ENCODE measurements at places on chromosomes 6 and 20.

GRCh38 chr6:124573953-124574352, 388.3 kb upstream of the RNF217 start:
- no peak for DNase-seq

DNA sequence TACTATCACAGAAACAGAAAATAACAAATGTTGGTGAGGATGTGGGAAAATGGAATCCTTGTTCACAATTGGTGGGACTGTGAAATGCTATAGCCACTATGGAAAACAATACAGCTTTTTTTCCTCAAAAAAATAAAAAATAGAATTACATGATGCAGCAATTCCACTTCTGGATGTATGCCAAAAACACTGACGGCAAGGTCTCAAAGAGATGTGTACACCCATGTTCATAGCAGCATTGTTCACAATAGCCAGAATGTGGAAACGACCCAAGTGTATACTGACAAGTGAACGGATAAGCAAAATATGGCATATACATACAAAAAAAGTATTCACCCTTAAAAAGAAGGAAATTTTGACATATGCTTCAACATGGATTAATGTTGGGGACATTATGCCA, 213.4 kb downstream of the KHDC1L start:
- no peak for DNase-seq

DNA sequence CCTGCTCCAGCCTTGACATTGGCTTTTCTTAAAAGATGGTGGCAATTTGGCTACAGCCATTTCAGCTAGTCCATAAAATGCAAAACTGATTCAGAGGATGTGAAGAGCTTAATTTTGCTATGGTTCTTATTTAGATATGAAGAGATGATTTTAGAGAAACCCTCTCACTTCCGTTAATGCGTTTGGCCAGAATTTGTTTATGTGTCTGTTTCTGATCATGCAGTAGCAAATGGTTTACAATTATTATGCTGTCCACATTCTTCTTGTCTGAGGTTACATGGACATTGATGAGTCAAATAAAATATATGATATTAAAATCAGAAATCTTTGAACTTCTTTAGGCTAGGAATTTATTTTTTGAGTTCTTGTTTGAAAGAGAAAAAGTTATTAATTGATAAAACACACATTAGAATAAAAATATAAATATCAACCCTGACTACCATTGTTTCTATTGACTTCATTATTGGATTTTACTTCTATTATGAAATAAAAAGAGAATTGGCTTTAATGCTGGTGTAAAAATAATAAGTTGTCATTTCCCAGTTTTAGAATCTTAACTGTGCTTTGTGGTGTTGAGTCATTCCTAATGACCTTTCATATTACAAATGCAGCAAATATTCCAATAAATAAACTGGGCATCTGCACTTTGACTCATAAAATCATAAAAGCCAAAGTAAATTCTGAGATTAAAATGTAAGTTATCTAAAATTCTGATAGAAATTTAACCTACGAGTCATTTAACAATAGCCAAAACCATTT, 1286.0 kb upstream of the GJE1 start:
- no peak for DNase-seq

- DNase-seq = no peak
Measured at GRCh38 chr6:93792746-93793145, 373.4 kb upstream of the EPHA7 start.

GRCh38 chr20:42609618-42610017, 580.1 kb downstream of the PTPRT start:
- no peak for DNase-seq

DNA sequence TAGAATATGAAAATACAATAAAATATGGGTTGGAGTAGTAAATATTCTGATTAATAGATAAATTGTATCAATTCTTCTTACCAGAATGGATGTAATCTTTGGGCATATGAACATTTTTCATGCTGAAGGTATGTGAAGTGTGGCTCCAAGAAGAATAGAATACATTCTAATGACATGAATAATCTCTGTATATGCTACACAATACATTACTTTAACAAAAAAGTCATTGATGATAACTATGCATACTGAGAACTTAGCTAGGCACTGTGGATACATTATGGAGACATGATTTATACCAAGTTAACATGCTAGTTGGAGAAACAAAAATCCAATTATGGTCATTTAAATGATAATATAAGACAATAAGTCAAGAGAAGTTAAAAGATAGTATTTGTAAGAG, 62.7 kb upstream of the HDAC2 start:
- no peak for DNase-seq

DNA sequence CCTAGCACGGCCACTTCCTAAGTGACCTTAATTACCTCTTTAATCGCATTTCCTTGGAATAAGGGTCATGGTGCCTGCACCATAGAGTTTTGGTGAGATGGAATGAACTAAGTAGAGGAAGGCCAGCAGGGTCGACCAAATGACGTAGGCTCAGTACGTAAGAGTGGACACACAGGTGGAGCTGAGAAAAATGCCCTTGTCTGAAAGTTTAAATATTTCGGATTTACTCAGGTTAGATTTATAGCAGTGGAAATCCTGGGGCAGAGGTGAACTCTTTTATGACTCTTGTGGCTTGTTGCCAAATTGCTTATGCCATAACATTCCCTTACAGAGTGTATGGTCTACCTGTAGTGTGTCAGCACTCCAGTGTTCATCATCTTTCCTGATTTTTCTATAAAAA, 23.6 kb upstream of the BTBD3 start:
- DNase-seq = no peak

GRCh38 chr6:116876635-116877611, at the start of gene RFX6:
RFX6 (plus strand) TSS chr6:116877242; CDS start chr6:116877276, 34 bp downstream.
- no peak for DNase-seq

GRCh38 chr6:111030008-111031007, 48.5 kb downstream of the RPF2 start:
- no peak for DNase-seq

DNA sequence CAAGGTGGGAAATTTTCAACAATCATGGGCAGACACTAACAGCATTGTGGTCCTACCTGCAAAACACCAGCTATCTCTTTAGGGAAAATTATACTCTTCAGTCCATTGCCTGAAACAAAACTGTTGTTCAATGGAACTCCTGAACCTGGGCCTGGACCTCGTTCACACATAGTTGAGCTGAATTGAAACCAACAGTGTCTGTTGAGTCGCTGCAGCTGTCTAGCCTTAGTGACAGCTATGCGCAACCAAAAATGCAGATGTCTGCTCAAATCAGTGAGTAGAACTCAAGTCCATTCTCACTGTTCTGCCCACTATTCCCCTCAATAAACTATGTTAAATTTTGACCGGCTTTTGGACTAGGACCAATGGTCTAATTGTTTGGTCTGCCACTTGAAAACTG, 286.2 kb downstream of the TFAP2A start:
- DNase-seq = no peak

GRCh38 chr6:32700391-32701040, 34.1 kb upstream of the HLA-DQB1 start:
- peak; percentile 33 for DNase-seq

DNA sequence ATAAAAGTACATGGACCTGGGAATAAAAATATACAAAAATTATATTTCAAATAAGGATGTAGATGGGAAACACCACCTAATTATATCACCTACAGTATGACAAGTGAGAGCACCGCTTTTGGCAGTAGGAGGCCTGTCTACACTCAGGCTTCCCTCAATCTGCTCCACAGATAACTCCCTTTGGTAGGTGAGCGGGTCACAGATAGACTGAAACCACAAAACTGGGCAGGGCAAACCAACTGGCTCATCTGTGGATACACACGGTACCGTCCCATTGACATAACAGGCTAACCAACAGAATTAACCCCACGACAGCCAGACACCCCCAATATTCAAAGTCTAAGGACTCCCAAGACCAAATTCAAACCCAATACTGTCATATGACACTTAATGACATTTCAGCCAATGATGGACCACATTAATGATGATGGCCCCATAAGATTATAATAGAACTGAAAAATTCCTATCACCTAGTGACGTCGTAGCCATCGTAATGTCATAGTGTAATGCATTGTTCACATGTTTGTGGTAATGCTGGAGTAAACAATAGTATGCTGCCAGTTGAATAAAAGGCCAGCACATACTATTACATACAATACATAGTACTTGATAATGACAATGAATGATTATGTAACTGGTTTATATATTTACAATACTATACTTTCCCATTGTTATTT, 109.7 kb downstream of the MBOAT1 start:
- DNase-seq = no peak

GRCh38 chr6:16273256-16273655, 34.9 kb downstream of the GMPR start:
- DNase-seq = no peak

- DNase-seq = no peak
Measured at GRCh38 chr6:109872968-109873545, 105.1 kb upstream of the GPR6 start.

DNA sequence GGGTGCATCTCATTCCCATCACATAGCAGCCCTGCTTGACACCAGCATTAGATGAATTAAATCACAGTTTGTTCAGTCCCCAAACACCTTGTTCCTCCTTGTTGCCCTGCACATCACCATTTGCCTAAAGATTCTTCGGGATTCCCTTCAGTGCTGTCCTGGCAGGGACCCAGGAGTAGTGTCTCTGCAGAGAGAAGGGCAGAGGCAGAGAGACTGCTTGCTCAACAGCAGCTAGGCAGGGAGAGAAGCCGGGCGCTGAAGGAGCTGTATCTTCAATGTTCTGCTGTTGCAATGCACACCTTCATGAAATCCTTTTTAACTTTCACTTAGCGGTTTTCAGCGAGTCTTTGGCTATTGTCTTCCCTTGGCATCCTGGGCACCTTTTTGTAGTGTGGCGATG, 362.9 kb downstream of the FARS2 start:
- DNase-seq = no peak

DNA sequence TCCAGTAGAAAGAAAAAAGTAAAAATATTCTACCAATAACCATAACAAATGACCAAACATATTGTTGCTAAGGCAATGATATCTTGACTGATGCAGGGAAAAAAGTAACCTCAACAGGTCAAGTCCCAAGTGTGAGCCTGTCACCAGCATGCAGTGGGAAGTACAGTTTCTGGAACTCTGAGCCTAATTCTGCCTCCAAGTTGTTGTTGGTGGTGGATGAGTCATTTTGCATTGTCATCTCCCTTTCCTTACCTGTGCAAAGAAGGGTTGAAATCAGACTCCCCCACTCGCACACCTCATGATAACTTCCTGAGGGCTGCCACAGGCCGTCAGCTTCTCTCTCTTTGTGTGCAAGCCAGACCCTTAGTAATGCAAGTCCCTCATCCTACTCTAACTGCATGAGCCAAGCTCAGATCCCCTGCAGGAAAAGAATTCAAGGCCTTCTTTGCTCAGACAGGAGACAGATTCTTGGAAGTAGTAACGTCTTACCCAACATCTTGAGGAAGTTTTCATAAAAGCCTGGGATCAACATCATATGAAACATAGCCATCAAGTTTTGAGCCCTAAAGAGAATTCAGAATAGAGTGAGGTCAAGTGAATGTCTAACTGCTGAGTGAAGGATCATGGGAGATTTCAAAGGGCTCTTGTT, 207.6 kb upstream of the FOXA2 start:
- DNase-seq = no peak

DNA sequence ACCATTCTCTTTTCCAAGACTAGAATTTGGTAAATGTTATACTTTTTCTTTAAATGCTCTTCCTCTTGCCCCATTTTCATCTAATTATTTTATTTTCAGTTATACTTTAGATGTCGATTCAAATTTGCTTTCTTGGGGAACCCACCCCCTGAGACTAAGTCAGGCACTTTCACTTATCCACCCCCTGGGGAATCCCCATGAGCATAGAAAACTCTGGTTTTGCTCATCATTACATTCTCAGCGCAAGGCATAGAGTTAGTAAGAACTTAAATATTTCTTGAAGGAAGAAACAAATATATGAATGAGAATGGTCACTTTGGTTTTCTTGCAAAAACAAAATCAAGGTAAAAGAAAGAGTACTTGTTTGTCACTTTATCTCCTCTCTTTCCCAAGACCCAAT, 25.1 kb upstream of the HSF2 start:
- no peak for DNase-seq

DNA sequence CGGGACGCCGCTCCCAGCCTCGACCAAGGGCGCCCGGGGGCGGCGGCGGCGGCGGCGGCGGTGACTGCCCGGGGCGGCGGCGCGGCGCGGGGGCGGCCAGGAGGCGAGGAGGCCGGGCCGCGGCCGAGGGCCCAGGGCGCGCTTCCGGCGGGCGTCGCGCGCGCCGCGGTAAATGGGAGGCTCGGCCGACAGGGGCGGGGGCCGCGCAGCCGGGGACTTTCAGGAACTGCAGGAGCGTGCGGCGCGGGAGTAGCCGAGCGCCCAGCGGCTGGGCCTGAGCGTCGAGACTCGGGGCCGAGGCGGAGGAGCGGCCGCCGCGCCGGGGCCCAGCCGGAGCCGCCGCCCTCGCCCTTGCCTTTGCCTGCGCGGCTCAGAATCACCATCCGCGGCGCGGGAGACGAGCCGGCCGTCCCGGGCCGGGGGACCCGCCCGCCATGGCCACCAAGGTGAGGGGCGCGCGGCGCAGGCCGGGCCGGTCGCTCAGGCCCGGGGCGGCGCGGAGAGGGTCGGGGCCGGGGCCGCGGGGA, at the start of gene SNX9:
TSS of gene SNX9 (plus strand) at position 246 of the 527 bp plus-strand sequence. CDS start at position 435, 189 bp downstream.
- no peak for DNase-seq

Measured in HFF-Myc (cell line).